Activated naive CD8-positive, alpha-beta T cell treated with anti-CD3 and anti-CD28 coated beads, Interleukin-2, amount 50 U/mL, for 24 hours (primary cell): ENCODE measurements at places on chromosomes 2 and 18.

- no peak overlapping the region for H3K27ac ChIP-seq
- DNase-seq, result no peak
- peaks cover 69% of the 10 kb centered on the region for H3K36me3 ChIP-seq
- peaks cover 9% of the 10 kb centered on the region for H3K4me1 ChIP-seq
- H3K4me3 ChIP-seq, result no peak overlapping the region
These were observed 27.1 kb downstream of the ZNF519 start for GRCh38 chr18:14104906-14105748.

DNA sequence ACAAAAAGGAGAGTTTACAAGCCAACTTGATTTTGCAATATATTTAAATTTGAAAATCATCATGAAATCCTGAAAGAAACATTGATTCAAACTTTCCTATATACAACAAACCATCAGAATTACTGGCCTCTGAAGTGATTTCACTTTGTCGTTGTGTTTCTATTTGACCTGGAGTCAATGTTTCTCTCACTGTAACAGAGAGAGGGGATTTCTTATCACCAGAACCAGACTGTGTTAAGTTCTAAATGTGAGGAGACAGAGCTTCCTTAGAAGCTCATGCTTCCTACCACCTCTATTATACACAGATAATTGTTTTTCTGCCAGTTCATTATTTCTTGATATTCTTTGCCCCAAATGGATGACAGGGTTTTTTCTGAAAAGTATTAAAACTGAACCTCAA is 245.0 kb upstream of the RND3 start:
- no peak overlapping the region for H3K27ac ChIP-seq
- no peak overlapping the region for H3K4me3 ChIP-seq
- DNase-seq, result no peak
- H3K27me3 ChIP-seq, result peaks cover 2% of the 10 kb centered on the region
- H3K4me1 ChIP-seq, result no peaks in the 10 kb centered on the region

GRCh38 chr18:52451256-52451655 is 111.3 kb downstream of the DCC start:
- no peaks in the 10 kb centered on the region for H3K36me3 ChIP-seq
- no peak for DNase-seq
- no peak overlapping the region for H3K4me3 ChIP-seq
- H3K27me3 ChIP-seq, result no peaks in the 10 kb centered on the region
- no peaks in the 10 kb centered on the region for H3K4me1 ChIP-seq
- H3K27ac ChIP-seq, result no peak overlapping the region

- H3K27me3 ChIP-seq, result peaks cover 2% of the 10 kb centered on the region
- DNase-seq, result no peak
- H3K4me1 ChIP-seq, result peaks cover 14% of the 10 kb centered on the region
- no peaks in the 10 kb centered on the region for H3K36me3 ChIP-seq
- H3K27ac ChIP-seq, result no peak overlapping the region
These were observed 35.2 kb downstream of the PTGR3 start for GRCh38 chr18:75173738-75174137.

DNA sequence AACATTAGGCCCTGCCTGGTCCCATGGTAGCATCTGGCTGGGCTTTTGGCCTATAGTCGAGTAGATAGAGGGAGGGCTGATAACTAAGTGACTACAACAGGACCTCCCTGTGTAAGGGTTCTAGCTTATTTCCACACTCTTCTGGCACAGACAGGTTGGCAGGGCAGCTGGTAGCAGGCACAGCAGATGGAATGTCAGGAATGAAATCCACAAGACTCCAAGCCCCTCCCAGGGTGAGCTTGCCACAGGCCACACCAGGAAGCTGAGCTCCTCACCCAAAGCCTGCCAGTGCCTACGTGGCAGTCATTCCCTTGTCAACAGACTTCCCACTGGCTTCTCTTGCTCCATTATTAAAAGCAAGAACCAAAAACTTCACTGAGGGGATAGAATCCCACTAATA is 20.7 kb upstream of the C1QL2 start:
- H3K27ac ChIP-seq, result no peak overlapping the region
- DNase-seq, result no peak
- no peak overlapping the region for H3K4me3 ChIP-seq
- H3K4me1 ChIP-seq, result no peaks in the 10 kb centered on the region
- no peaks in the 10 kb centered on the region for H3K27me3 ChIP-seq

DNA sequence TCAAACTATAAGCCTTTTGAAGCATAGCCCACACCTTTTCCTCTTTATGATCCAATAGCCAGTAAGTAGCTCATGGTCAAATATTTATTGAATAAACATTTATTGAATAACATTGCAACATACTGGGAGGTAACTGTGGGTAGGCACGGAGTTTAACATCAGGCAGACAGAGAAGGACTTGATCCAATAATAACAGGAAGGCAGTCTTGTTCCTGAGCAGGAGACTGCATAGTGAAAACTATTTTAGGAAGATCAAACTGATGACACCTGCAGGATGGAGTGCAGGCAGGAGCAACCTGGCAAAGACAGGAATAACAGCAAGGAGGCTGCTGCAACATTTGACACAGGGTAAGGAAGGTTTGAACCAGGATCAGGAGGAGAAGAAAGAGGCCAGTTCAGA is 3.1 kb upstream of the DCTN1 start:
- peaks cover 17% of the 10 kb centered on the region for H3K4me1 ChIP-seq
- no peak for DNase-seq
- H3K36me3 ChIP-seq, result peaks cover 5% of the 10 kb centered on the region
- no peaks in the 10 kb centered on the region for H3K27me3 ChIP-seq

GRCh38 chr18:59733421-59733820 is 36.2 kb upstream of the CCBE1 start:
- no peak overlapping the region for H3K27ac ChIP-seq
- no peak overlapping the region for H3K4me3 ChIP-seq
- H3K27me3 ChIP-seq, result peaks cover 1% of the 10 kb centered on the region
- no peaks in the 10 kb centered on the region for H3K36me3 ChIP-seq

- peaks cover 35% of the 10 kb centered on the region for H3K36me3 ChIP-seq
- H3K4me3 ChIP-seq, result no peak overlapping the region
- H3K4me1 ChIP-seq, result peaks cover 2% of the 10 kb centered on the region
- H3K27ac ChIP-seq, result no peak overlapping the region
- DNase-seq, result no peak
These were observed 117.9 kb upstream of the ODC1 start for GRCh38 chr2:10566018-10566417.

GRCh38 chr2:196551014-196551413 is 88.5 kb upstream of the CCDC150 start:
- H3K27me3 ChIP-seq, result peaks cover 5% of the 10 kb centered on the region
- no peak overlapping the region for H3K27ac ChIP-seq
- no peaks in the 10 kb centered on the region for H3K36me3 ChIP-seq
- DNase-seq, result no peak
- H3K4me3 ChIP-seq, result no peak overlapping the region

DNA sequence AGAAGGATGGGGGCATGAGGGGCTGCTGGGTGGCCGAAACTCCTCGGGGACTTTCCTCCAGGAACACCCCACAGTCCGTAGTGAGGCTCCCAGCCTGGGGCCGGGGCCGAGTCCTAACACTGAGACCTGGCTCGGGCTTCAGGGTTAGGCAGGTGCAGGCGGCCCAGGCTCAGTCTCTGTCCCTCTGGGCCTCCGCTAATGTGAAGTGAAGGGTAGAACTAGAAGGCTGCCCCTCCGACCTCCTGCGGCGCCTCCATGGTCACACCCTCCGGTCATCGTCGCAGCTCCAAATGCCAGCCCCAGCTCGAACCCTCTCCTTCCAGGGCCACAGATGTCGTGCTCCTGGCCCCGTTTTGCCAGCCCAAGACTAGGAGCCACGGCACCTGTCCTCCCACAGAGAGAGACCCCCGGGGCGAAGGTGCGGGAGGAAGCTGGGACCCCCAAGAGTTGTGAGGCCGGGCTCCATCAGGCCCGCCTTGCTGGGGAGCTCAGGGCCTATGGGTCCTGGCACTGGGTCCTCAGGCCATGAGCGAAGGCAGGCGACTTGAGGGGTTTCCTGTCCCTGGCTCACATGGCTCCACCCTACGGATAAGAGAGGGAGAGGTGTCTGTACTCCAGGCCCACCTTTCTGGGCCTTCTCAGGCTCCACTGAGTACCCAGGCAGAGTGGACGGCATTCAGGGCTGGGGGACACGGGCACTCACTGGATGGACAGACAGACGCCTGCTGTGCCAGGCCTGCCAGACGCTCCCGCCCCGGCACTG is 797 bp downstream of the ANO7 start:
- H3K36me3 ChIP-seq, result peaks cover 3% of the 10 kb centered on the region
- DNase-seq, result no peak
- H3K4me1 ChIP-seq, result no peaks in the 10 kb centered on the region
- no peak overlapping the region for H3K4me3 ChIP-seq

DNA sequence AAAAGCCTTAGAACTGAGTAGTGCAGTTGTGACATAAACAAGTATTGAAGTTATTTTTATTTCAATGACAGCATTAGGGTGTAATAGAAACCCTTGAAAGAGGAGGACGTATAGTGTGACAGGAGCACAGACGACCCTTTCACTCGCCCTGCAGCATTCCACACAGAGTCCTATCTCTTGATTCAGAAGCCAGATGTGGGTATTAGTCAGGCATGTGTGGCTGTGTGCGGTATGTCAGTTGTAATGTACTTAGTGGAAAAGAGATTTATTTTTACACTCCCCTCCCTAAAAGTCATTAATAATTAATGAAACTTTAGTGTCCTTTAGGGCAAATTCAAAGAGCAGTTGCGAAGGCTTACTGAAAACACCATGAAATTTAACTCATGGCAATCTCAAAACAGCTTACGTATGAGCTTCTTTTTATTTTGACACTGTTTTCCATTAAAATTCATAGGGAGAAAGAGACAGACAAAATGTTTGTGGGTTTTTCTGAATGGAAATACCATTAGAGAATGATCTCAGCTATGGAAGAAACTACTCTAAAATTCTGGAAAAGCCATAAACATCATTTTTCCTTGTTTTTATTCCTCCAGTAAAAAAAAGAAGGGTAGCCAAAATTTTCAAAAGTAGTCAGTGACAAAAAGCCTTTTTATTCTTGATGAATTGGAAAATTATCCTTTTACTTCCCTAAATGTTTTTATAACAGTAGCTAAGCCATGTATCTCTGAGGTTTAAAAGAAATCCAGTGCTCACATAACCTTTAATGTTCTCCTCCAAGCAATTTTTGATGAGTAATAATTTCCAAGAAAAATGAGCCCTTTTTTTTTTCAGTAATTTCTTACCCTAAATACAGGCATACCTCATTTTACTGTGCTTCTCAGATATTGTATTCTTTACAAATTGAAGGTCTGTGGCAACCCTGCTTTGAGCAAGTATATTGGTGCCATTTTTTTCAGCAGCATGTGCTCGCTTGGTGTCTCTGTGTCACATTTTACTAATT is 84.0 kb upstream of the DSEL start:
- H3K27ac ChIP-seq, result no peak overlapping the region
- no peaks in the 10 kb centered on the region for H3K27me3 ChIP-seq
- DNase-seq, result no peak

DNA sequence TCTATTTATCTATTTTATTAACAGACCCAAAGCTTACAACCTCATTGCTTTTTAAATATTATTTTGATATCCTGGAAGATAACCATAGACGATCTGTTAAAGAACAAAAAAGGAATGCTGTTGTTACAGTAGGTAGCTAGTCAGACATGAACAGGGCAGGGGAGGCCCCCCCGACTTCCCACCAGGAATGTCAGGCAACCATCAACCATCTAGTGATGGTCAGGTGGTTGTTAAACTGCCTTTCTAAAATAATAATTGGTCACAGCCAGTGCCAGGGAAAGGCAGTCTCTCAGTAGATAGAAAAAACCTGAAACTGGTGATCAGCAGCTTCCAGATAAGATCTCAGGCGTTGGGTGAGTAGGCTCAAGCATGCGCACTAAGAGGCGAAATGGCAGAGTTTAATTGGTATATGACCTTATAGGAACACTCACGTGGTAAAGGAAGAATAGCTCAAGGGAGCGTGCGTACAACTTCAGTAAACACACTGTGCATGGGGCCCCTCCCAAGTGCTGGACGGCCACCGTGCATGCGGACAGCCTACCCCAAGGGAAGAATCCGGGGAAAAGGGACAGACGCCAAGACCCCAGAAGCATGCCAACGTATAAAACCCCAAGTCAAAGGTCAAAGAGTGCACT is 32.5 kb upstream of the CCL20 start:
- peaks cover 21% of the 10 kb centered on the region for H3K4me1 ChIP-seq
- peaks cover 6% of the 10 kb centered on the region for H3K27me3 ChIP-seq
- no peak overlapping the region for H3K27ac ChIP-seq

DNA sequence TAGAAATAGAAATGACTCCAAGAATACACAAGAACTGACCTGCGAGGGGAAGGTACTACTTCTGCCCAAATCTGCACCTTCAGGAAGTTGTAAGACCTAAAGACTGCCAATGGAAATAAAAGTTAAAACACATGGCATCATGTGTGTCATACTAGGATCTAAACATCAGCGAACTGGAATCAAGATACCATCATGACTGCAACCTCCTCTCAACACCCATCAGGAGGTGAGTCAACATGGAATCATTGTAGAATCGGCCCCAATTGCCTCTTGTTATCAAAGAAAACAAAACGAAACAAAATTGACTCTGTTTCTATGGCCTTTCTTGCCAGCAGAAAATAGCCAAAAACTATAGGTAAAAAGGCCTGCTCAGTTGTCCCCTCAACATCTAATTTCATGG is 15.1 kb downstream of the RDH14 start:
- no peak overlapping the region for H3K27ac ChIP-seq
- peaks cover 12% of the 10 kb centered on the region for H3K36me3 ChIP-seq
- H3K4me1 ChIP-seq, result peaks cover 37% of the 10 kb centered on the region

DNA sequence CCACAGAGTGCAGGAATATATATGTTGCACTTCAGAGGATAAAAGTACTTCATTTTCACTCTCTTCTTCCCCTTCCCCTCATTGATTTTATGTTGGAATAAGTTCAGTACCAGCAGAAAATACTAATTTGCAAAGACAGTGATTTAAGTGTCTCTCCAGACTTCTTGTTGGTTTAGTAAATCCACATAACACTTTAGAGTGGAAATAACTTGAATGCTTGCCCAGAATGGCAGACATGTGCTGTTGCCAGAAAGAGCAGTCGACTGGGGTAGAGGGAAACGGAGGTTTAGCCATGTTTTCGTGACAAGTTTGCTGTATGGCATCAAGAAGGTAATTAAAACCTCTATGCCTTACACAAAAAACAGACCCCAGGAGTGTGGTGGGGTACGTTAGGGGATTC is 246.0 kb upstream of the CXCR4 start:
- H3K4me3 ChIP-seq, result no peak overlapping the region
- peaks cover 51% of the 10 kb centered on the region for H3K4me1 ChIP-seq
- DNase-seq, result no peak
- no peak overlapping the region for H3K27ac ChIP-seq
- H3K27me3 ChIP-seq, result peaks cover 23% of the 10 kb centered on the region

DNA sequence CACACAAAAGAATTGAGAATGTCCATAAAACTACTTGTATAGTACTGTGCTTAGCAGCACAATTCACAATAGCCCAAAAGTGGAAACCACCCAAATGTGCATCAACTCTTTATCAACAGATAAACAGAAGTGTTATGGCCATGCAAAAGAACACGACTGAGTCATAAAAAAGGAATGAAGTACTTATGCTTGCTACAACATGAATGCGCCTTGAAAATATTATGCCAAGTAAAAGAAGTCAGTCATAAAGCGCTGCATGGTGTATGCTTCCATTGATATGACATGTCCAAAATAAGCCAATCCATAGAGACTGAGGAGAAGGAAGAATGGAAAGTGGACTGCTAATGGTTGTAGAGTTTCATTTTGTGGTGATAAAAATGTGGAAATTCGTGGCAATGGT is 12.1 kb upstream of the MAP2 start:
- DNase-seq, result no peak
- H3K36me3 ChIP-seq, result no peaks in the 10 kb centered on the region
- no peaks in the 10 kb centered on the region for H3K4me1 ChIP-seq
- H3K4me3 ChIP-seq, result no peak overlapping the region

GRCh38 chr2:203799908-203800307 is 67.7 kb upstream of the CTLA4 start:
- peaks cover 63% of the 10 kb centered on the region for H3K4me1 ChIP-seq
- peaks cover 11% of the 10 kb centered on the region for H3K36me3 ChIP-seq
- H3K27ac ChIP-seq, result peak overlapping the region; percentile 60
- H3K27me3 ChIP-seq, result no peaks in the 10 kb centered on the region
- no peak for DNase-seq
- H3K4me3 ChIP-seq, result no peak overlapping the region
